Kidney tubule cell (primary cell): ENCODE measurements at places on chromosomes 6 and 20.

DNA sequence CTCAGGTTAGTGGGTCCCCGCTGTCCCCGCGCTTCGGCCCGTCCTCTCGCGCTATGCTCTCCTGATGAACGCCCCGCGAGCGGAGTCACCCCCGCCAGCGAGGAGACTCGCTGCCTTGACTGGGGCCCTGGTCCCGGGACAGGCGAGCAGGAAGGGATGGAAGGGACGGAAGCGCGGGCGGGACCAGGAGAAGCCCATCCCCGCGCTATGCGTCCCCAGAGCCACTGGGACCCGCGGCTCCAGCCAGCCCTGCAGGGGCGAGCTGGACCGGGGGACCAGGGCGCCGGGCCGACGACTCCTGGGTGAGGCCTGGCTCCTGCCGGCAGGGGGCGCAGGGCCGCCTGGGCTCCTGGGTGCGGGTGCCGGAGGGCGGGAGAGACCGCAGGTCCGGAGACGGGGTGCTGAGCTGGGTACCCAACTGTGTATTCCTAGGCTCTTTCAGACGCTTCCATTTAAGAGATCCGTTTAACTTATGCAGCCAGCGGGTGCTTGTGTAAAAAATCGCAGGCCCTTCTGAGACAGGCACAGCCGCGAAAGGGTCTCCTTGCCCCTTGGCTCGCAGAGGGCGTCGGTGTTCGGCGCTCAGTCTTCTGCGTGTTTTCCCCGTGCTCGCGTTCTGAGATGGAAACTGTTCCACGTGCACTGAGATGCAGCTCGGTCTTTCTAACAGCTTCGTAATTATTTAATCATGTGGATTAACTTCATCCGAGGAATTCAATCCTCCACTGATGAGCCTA, 580 bp upstream of the SYCP2 start:
- DNase-seq = peak; percentile 76

DNA sequence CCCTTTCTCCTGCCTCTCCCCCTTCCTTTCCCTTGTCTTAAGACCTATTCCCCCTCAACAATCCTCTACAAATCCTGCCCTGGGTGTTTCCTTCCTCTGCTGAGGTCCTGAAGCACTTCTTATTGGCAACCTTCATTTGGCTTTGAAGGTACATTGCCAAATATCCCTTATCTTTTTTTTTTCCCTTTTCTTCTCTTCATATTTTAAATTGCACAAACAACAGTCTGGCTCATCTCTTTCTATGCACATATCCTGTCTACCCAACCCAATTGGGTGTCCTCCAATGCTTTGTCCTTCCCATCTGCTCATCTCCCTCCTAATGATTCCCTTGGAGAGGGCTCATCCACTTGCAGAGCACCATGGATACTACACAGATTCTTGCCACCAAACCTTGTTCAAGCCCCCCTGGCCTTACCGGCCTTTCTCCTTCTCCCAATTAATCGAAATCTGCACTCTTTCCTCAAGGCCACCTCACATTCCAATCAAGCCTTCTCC, 537.9 kb upstream of the JARID2 start:
- DNase-seq = no peak

GRCh38 chr20:41054847-41055230, 26.2 kb downstream of the TOP1 start:
- no peak for DNase-seq

DNA sequence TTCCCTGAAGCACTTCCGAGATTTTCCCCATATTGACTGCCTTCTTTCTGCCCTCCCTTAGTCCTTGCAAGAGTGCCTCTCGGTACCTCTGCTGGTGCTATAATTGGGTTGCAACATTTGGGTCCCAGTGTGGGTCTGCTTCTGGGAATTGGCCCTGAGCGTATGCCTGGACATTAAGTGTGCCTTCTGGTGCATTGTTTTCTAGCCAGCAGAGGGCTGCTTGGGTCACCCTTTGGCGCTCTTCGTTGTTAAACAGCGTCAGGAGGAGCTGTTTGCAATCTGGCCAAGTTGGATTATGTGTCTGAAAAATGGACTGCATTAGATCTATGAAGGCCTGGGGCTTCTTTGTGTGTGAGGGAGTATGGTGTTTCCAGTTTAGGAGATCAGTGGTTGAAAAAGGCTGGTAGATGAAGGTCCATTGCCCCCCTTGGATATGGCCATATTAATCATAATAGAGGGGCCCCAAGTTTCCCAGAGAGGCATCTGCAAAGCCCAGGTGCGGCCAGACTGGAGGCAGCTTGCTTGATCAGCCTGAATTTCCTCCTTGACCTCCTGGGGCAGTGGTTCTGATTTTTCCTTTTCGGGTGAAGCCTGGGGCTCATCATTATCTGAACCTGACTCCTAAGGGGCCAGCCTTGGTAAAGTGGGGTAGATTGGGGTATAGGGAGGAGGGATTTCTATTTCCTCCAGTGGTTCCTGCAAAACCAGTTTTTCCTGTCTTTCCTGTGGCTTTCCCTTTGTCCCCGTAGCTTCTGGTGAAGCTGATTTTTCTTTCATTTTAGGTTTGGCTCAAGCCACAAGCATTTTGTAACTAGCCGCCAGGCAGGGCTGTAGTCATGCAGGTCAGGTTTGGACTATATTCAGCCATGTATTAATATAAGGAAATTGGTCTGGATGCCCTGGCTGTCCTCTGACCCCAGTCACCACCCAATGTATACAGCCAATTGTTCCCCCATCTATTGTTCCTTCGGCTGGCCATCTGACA, 85.4 kb upstream of the GPR6 start:
- DNase-seq = peak; percentile 79

- DNase-seq = peak; percentile 52
Measured at GRCh38 chr20:15220778-15221565, 883.6 kb upstream of the FLRT3 start.

DNA sequence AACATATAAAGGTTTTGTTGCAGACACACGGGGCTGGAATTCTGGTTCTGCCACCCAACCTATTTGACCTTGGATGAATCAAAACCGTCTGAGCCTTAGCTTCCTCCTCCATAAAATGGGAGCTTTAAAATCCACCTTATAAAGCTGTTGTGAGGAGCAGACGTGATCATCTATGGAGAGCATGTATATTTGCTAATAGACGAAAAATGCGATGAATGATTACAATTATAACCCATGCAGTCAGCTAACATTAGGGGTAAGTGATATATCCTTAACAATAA, 586 bp upstream of the NUP153 start:
- DNase-seq = no peak

DNA sequence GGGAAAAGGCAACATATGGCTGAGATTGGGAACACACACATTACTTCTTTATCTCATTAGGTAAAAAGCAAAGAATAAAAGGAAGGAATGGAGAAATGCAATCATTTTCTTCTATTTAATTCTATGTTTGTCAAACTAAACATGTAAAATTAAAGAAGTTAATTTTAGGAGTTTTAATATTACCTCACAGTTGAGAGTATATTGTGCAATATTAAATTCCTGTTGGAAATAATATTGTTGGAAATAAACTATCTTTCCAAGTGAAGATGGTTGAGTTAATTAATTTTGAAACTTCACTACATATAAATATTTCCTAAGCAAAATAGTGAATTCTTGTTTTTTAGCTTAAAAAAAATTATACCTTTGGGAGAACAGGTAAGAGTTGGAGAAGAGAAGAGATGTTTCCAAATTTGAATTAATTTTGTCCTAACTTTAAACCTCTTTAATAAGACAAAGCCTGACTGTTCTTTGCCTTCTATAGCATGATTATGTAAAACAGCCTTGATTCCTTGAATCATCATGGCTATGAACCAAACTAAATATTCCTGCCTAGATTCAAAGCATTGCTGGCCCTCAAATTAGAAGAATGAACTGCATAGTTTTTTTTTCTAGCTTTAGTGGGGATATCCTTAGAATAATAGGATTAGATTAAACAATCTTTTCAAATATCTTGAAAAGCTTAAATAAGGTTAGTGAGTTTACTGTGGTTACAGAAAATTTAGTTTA, 1349.1 kb upstream of the ADGRB3 start:
- DNase-seq = no peak

GRCh38 chr6:8113131-8113654, 10.8 kb upstream of the EEF1E1 start:
- no peak for DNase-seq

- peak; percentile 90 for DNase-seq
Measured at GRCh38 chr6:123829302-123829953, 25.8 kb downstream of the NKAIN2 start.

- DNase-seq = no peak
Measured at GRCh38 chr6:33050014-33050810, 23.2 kb downstream of the HLA-DPA1 start.

DNA sequence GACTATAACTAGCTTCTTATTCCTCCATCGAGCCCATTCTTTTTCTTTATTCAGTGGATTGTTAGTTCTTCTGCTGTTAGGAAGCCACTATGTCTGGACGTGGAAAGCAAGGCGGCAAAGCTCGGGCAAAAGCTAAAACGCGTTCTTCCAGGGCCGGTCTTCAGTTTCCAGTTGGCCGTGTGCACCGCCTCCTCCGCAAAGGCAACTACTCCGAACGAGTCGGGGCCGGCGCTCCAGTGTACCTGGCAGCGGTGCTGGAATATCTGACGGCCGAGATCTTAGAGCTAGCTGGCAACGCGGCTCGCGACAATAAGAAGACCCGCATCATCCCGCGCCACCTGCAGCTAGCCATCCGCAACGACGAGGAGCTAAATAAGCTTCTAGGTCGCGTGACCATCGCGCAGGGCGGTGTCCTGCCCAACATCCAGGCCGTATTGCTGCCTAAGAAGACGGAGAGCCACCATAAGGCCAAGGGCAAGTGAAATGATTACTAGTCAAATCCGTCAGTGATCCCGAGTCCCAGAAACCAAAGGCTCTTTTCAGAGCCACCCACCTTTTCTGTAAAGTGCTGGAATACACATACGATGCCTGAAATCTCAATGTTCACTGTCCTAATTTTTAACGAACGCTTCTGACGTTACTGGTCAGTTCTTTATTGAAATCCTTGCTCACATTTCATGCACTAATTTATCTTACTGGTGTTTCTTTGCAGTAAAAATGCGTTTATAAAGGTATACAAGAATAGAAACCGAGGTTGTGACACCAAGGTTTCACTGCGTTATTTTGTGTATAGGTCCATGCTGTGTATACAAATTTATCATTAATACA, 129.9 kb downstream of the HFE start:
- DNase-seq = no peak

GRCh38 chr6:36735110-36736071, 37.8 kb downstream of the RAB44 start:
- DNase-seq = peak; percentile 56

DNA sequence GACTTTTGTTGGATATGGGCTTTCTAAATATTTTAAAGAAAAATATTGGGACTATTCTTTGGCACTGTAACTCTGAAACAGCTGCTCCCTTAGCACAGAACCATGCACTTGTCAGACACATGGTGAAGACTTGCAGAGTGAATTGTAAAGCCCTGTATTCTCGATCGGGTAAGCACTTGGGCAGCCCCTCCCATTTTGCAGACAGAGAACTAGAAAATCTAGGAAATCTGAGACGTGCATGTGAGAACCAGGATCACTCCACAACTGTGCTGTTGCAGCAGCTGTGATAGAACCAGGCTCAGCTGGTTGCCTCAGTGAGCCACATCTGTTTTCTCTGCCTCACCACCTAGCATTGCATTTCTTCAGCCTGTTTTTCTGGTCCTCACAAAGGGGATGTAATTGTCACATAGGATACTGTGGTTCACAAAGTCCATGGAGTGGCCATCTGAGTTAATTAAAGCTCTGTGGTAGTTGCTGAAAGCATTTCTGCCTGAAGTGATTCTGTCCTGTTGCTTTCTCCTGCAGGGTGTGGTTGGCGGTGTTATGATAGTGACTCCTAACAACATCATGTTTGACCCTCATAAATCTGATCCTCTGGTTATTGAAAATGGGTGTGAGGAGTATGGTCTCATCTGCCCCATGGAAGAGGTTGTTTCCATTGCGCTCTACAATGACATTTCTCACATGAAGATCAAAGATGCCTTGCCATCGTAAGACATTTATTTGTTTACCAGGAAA, 71.8 kb upstream of the HINT3 start:
- no peak for DNase-seq

DNA sequence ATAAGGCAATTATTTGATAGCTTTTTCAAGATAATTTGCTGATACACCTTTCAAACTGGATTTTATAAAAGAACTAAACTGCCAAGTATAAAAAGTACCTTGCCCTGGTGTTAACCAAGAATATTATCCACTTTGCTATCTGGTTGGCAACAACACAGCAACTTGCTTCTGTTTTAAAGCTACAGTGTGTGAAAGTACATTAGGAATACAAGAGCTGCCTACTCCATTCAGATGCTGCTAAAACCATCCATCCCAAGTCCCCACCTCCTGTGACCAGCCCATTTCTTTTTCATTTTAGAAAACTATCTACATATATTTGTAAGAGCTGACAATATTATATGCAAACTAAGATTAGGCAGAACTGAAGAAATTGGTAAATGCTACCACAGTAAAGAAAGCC, 12.8 kb downstream of the CLDN20 start:
- no peak for DNase-seq

- no peak for DNase-seq
Measured at GRCh38 chr6:26272171-26272637, 92.8 kb upstream of the BTN3A2 start.
